ENCODE measurements at places on chromosomes 5 and 9.

DNA sequence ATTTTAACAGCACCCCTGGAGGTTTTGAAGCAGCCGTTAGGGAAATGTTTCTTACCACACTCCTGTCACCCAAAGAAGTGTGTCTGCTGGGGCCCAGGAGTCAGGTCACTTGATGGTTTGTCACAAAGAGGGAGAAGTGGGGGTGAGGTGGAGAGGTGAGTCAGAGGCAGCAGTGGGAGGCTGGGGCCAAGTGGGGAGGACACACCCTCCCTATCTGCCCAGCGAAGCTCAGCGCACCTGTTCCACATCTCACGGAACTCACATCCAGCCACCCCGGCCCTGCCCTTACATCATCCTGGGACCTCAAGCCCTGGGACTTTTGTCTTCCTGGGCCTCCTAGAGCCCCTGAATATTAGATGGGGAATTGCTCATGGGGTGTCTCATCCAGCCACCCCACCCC lies 171.1 kb upstream of the SMIM23 start:
- no peak for DNase-seq

DNA sequence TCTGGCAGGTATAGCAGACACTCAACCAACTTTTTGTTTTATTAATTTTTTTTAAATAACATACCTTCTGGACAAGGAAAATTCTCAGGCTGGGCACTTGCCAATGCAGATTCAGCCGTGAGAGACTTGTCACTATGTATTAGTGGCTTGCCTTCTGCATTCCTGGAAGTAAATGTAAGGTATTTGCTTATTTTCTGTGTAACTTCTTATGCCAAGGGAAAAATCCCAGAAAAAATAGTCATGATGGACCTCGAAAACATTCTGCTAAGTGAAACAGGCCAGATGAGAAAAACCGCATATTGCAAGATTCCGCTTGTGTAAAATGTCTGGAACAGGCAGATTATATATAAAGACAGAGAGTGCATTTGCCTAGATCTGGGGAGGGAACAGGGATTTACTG lies 260.3 kb upstream of the DAPK1 start:
- no peak for DNase-seq

DNA sequence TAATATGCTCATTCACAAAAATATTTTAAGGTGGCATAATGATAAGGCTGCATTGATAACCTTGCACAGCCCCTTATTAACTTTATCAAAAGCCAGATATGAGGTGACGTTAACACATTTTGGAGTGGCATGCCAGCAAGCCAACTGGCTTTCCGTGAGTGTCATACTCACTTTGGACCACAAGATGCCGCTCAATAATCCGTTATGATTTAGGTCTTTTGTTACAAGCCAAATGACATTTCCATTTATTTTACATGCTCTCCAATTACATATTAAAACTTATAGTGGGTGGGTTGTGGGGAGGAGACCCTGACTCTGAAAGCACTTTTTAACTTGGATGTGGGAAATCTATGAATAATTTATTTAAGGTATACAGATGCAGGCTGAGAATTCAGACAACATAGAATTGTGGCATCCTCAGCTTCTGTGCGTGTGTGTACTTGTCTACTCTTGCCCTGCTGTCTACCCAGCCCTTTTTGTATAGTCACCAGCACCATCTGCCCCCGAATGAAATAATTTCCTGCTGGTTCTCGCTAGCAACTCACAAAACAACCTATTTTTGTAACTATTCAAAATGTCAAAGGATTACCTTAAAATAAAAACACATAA lies 305.1 kb downstream of the PSAT1 start:
- no peak for DNase-seq

- DNase-seq: no peak
Observed at GRCh38 chr5:169716287-169716686, 79.2 kb downstream of the DOCK2 start.

GRCh38 chr5:169580964-169581363 lies 2.6 kb upstream of the SPDL1 start:
- DNase-seq: no peak

GRCh38 chr9:131105952-131106351 lies 9.6 kb downstream of the AIF1L start:
- DNase-seq: no peak

- no peak for DNase-seq
Observed at GRCh38 chr9:129432297-129433154, 188.4 kb downstream of the C9orf50 start.

- no peak for DNase-seq
Observed at GRCh38 chr9:100731038-100731556, 153.2 kb downstream of the CAVIN4 start.

GRCh38 chr5:169242175-169242848 lies 58.6 kb downstream of the SLIT3 start:
- no peak for DNase-seq

DNA sequence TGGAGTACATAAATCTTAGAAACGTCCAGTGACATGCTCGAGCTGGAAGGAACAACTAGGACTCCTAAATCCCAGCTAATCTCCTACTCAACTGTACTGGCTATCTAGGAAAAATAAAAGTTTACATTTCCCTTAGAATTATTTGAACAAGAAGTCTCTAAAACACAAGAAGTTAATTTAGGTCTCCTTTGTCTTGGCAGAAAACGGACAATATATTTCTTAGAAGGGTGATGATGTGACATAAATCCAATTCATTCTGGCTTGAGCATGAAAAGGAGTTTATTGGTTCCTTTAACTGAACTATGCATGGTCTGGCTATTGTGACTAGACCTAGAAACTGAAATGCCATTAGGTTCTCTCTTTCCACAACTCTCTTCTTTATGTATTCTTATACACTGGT lies 1242.2 kb upstream of the DMAC1 start:
- DNase-seq: no peak

GRCh38 chr9:113355040-113355596 lies 5.8 kb downstream of the BSPRY start:
- no peak for DNase-seq

DNA sequence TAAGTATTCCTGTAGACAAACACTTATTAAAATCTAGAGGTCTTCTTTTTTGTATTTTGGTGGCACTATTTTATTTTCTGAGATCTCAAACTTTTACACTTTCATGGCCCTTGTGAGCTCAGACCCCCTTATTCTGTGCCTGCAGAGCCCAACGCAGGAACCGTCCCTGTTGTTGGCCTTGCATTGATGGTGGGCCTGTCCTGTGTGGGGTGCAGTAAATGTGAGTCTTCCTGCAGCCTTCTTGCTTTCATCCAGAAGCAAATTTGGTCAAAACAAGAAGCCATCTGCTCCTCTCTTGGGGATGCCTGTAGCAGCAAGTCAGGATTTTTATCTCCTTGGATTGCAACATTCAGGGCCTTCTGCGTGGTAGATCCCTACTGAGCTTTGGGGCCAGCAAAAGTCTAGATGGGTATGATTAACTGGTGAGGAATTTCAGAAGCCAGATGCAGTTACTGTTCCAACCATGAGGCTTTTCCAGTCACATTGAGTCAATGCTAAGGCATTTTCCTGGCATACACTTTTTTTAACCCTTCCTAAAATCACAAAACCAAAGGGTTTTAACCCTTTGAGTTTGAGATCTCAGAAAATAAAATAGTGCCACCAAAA lies 31.7 kb downstream of the BASP1 start:
- DNase-seq: no peak

- no peak for DNase-seq
Observed at GRCh38 chr5:15014809-15015208, 143.2 kb upstream of the ANKH start.
